Activated CD8-positive, alpha-beta memory T cell treated with anti-CD3 and anti-CD28 coated beads for 24 hours (primary cell): ENCODE measurements at places on chromosomes 2 and 18.

DNA sequence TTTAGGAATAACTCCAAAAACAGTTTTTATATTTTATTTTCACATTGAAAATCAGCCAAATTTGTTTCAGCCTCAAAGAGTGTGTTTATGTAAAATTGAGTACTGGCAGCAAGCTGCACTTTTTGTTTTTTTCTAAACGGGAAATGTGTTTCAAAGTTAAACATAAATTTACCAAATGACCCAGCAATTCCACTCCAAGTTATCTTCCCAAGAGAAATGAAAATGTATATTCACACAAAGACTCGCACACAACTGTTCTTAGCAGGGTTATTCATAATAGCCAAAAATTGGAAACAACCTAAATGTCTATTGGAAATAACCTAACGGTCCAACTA is 9.3 kb downstream of the ALPK2 start:
- DNase-seq, result no peak

- no peak for DNase-seq
Observed at GRCh38 chr2:235827585-235827992, 333.7 kb downstream of the AGAP1 start.

DNA sequence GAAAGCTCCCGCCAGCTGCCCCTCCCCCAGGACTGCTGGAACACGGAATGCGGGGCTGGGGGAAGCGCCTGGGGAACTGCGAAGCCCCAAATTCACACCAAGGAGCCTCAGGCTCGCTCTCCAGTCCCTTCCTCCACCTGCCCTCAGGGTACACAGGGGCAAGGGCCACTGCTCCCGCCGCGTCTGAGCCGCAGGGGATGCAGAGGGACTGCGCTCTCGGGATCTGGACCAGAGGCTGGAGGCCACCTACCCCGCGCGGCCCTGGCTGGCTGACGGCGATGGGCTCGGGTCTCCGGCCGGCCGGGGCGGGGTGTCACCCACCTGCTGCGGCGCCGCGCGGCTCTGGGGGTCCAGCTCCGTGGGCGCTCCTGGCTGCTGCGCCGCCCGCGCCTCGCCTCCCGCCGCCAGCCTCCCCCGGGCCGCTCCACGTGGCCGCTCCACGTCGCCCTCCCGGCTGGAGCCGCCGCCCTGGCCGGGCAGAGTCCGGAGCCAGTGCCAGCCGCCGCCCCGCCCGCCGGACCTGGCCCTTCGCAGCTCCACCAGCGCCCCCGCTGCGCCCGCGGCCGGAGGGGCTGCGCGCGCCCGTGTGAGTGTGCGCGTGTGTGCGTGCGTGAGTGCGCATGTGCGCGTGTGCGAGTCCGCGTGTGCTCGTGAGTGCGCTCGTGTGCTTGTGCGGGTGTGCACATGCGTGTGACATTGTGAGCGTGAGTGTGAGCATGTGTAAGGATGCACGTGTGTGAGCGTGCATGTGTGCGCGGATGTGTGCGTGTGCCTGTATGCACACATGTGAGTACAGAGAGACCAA is at the start of gene CGREF1:
CGREF1 (minus strand) TSS at position 604 of the 805 bp plus-strand sequence. CDS start 14,762 bp downstream, outside the sequence.
- peak; percentile 71 for DNase-seq

GRCh38 chr2:9392898-9393765 is 30.2 kb downstream of the ITGB1BP1 start:
- DNase-seq, result no peak

- DNase-seq, result no peak
Observed at GRCh38 chr2:43701111-43701510, 24.9 kb upstream of the C1GALT1C1L start.
